ENCODE measurements at places on chromosomes 16 and 17.

- DNase-seq = no peak
Measured at GRCh38 chr16:77767211-77767610, 21.2 kb upstream of the VAT1L start.

DNA sequence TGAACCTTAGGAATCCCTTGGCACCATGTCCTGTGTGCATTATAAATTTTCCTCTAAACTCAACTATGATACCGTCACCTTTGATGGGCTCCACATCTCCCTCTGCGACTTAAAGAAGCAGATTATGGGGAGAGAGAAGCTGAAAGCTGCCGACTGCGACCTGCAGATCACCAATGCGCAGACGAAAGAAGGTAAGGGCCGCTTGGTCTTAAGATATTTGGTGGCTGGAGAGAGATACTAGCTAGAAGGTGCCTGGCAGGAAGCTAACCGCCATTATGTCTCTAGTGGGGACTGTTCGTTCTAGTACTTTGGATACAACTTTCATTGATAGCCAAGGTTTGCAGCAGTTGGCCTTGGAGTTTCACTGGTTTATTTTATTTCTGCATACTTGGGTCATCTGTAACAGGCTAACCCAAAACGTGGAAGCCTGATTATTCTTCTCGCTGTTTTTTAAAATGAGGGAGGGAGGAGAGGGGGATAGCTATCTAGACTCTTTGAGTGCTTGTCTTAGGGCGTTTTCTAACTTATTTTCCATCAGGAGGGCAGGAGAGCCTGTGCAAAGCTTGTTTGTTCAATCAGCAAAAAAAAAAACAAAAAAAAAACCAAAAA is 1.3 kb downstream of the RBBP6 start:
- no peak for DNase-seq

DNA sequence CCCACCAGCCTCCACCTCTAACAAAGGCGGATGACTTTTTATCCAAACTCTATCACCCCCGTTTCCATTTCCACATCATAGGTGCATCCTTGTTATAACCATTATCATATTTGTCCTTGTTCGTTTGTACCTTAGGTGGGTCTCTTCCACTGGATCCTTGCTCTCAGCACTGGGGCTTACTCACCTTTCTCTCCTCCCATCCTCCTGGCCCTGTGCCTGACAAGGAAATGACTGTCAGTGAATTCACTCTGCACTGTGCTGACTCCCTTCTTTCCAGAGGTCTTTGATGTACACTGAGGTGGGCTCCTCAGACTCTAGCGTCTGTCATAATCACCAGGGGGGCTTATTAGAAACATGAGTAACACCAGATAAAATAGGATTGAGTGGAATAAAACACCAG is 3.1 kb downstream of the GSG1L2 start:
- no peak for DNase-seq

- no peak for DNase-seq
Measured at GRCh38 chr17:40718930-40719329, 15.4 kb upstream of the KRT24 start.

- no peak for DNase-seq
Measured at GRCh38 chr17:34252444-34253138, 2.5 kb upstream of the CCL2 start.

DNA sequence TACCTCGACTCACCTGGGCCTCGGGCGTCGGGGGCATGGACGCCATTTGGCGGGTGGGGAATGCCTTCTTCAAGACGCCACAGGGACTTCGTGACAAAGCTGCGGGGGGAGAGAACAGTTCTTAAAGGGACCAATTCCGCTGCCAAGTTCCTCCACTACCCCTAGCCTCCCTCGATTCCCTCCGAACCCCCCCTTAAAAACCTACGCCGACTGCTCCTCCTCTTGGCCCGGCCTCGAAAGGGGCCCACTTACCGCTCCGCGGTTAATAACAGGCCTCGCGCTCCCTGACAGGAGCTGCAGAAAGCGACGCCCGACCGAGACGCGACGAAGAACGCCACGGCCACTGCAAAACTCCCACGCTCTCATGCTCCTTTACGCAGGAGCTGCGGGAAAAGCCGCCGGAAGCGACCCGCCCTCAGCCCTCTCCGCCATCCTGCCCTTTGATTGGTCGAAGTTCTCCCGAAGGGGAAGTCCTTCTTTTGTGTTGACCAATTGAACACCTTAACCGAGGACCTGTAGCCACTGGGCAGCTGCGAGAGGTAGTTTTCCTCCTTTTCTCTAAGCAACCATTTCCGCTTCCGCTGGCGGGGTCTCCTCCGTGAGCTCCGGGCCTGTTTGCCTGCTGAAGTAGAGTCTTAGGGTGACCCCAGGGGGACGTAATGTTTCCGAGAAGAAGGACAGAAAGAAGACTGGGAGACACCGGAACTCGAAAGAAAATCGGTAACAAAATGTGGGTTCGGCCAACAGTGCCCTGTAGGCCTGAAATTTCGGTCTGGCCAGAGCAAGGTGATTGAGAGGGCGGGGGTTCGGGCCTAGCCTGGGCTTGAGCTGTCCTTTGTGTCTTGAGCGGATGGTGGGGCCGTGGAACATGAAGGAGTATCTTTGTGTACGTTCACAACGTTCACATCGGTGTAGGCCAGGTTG is at the start of the genes NAA60 and ZNF597:
Gene NAA60 (plus strand): TSS at position 573 of the 924 bp plus-strand sequence. CDS start 32,548 bp downstream, outside the sequence.
Gene ZNF597 (minus strand): TSS at position 397 of the 924 bp plus-strand sequence. CDS start 351 bp downstream, at position 46.
- DNase-seq = peak; percentile 61

- DNase-seq = no peak
Measured at GRCh38 chr16:28938721-28939120, 7.0 kb downstream of the CD19 start.

DNA sequence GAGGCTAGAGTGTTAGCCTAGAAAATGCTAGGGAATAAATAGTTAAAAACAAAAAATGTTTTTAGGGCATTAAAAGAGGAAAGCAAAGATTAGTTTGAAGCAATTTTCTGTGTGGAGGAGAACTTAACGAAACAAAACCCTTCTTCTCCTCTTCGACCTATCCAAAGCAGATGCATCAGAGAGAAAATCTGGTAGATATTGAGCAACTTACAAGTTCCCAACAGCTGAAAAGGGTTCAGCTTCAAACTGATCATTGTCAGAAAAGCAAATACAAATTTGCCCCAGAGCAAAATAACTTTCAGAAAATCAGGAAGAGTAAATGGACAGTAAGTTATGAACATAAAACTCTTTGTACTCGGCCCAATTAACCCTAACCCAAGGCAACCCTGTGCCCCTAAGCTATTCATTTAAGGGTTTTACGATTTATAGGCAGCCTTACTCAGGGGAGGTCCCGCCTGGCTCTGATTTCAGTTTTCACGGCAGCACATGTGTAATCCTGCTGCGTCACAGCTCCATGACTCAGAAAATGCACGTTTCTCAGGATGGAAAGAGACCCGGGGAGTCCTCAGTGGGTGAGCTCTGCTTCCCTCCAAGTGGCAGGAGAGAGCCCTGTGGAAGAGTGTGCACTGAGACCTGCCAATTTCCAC is 405.7 kb upstream of the SALL1 start:
- no peak for DNase-seq

DNA sequence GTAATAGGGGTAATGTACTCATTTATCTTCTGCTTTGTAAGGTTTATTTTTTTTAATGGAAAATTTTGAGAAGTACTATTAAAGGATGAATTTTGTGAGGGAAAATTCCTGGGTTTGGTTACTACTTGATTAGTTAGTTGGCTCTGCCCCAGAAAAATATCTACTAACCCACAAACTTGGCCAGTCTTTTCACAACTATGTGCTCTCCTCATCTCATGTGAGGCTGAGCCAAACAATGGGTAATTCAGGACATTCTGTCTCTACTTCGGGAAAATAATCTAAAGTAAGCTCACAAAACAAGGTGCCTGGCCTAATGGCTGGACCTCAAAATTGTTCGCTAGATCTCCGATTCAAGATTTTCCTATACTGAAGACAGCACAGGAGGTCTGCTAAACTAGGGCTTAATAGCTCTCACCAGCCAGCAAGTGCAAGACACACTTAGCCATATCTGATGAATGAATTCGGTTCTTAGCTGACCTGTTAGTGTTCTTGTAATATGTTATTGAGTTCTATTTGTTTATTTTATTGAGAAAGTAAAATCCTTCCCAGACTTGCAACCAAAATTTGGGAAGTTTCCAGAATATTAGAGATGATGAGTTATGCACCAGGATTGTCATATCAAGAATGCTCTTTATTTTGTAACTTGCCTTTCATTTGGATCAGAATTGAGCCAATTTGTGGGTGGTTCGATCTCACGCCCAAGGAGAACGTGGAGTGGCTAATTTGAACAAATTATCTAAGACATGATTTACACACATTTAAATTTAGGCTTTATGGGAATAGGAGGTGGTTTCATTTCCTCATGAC is 5.7 kb downstream of the KCNJ16 start:
- DNase-seq = no peak

- DNase-seq = peak; percentile 22
Measured at GRCh38 chr17:8740486-8740885, 4.2 kb downstream of the CCDC42 start.

GRCh38 chr17:28506763-28507487 is 777 bp downstream of the FOXN1 start:
- no peak for DNase-seq

GRCh38 chr17:1274245-1274608 is 4.0 kb downstream of the BHLHA9 start:
- DNase-seq = no peak

- no peak for DNase-seq
Measured at GRCh38 chr16:63617047-63617989, 1504.5 kb downstream of the CDH11 start.

GRCh38 chr17:79065105-79065670 is 9.4 kb upstream of the ENGASE start:
- DNase-seq = no peak

GRCh38 chr16:14087181-14087580 is 16.1 kb downstream of the MRTFB start:
- DNase-seq = no peak

DNA sequence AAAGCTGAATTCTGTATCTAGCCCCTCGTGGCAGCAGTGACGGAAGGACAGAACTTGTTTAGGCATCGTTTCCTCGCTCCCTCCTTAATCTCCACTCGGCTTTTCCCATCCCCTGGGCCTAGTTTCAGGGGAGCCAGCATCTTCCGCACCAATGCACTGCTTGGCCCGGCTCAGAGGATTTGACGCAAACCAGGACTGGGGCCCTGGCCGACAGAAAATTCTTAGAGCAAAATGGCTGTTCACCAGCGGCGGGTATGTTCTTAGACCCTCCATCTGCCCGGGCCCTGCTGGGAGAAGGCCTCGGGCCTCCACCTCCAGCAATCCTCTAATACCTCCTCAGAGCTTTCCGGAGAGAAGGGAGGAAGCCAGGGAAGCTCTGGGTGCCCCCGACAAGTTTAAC is 54.6 kb downstream of the TBC1D16 start:
- no peak for DNase-seq

DNA sequence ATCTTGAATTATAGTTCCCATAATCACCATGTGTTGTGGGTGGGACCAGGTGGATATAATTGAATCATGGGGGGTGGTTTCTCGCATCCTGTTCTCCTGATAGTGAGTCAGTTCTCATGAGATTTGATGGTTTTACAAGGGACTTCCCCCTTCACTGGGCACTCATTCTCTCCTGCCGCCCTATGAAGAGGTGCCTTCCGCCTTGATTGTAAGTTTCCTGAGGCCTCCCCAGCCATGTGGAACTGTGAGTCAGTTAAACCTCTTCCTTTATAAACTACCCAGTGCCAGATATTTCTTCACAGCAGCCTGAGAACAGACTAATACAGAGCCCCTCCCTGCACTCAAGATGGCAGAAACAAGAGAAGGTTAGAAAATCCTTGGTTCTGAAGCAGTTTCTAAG is 26.4 kb downstream of the LDAF1 start:
- DNase-seq = no peak

GRCh38 chr17:74786431-74787055 is 10.4 kb upstream of the NAT9 start:
- DNase-seq = no peak

DNA sequence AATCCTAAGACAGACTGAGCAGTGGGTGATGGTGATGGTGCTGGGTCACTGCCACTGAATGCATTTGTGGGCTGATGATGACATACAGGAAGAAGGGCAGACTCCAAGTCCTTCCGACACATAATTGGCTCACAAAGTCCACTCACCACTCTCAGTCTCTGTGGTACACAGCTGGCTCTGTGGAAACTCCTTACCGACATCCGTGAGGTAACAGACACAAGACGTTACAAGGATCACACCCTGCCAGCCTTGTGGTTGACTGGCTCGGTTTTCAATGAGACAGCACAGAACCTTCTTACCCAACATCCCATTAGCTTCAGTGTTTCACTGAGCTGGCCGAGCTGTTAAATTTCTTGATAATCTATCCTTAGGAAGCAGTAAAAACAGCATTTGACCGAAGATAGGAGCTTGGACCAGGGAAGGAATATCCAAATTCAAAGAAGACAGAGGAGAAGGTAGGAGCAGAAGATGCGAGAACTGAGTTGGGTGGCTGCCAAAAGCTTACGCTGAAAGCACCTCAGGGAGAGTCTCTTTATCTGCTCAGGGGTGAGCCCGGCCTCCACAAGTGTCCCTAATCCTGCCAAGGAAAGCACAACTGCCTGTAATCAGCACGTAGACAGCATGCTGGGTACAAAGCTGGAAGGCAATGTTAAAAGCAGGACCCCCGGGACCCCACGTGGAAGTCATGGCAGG is 5.5 kb upstream of the MXRA7 start:
- DNase-seq = no peak

GRCh38 chr17:28760601-28761562 is 17.1 kb downstream of the TRAF4 start:
- no peak for DNase-seq

GRCh38 chr16:24322106-24322505 is 66.0 kb downstream of the CACNG3 start:
- no peak for DNase-seq

- DNase-seq = no peak
Measured at GRCh38 chr16:4087990-4088577, 28.2 kb downstream of the ADCY9 start.

DNA sequence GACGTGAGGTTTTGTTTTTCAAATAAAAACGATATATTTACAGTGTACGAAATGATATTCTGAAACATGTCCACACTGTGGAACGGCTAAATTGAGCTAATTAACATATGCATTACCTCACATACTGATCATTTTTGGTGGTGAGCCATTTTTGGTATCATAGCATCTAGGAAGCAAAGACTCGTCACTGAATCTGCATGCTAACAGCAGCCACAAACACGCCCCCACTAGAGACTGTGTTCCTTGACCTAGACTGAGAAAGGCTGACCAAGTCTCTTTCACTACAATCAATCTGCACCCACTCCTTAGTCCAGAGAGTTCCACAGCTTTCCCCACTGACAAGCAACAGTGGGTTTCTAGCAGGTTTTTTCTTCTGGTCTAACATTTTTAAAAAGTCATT is 29.5 kb downstream of the NPLOC4 start:
- no peak for DNase-seq

- DNase-seq = no peak
Measured at GRCh38 chr16:53809088-53809932, 105.4 kb downstream of the FTO start.

DNA sequence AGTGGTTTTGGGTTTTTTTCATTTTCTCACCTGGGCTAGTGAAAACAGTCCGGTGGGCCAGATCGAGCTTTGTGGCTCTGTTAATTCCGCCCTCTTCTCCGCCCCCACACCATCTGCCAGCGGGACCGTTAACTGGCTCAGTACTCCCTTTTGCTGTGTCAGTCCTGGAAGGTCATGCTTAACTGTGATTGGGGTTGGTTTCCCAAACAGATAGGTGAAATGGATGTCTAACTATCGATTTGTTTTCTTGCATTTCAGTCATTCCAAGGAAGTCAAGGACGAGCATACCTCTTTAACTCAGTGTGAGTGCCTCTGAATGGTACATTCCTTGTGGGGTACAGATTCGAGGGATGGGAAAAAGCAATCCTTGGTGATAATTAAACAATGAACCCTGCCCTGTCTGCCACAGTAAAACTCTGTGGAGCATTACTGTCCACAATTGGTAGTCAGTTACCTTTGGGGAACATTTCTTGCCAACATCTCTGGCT is 56.7 kb downstream of the YPEL2 start:
- DNase-seq = no peak

Measured in CD4-positive, alpha-beta T cell (primary cell).